NCI-H226 (cell line): ENCODE measurements at places on chromosomes 12 and 14.

GRCh38 chr14:82879949-82880535 lies 1346.4 kb upstream of the SEL1L start:
- no peak for DNase-seq

- no peak for DNase-seq
These were observed 29.4 kb upstream of the STXBP6 start for GRCh38 chr14:25079311-25079710.

- no peak for DNase-seq
These were observed 155.3 kb upstream of the FSCB start for GRCh38 chr14:44662250-44662891.

- DNase-seq, result no peak
These were observed 66.4 kb downstream of the WNK1 start for GRCh38 chr12:818733-819132.

DNA sequence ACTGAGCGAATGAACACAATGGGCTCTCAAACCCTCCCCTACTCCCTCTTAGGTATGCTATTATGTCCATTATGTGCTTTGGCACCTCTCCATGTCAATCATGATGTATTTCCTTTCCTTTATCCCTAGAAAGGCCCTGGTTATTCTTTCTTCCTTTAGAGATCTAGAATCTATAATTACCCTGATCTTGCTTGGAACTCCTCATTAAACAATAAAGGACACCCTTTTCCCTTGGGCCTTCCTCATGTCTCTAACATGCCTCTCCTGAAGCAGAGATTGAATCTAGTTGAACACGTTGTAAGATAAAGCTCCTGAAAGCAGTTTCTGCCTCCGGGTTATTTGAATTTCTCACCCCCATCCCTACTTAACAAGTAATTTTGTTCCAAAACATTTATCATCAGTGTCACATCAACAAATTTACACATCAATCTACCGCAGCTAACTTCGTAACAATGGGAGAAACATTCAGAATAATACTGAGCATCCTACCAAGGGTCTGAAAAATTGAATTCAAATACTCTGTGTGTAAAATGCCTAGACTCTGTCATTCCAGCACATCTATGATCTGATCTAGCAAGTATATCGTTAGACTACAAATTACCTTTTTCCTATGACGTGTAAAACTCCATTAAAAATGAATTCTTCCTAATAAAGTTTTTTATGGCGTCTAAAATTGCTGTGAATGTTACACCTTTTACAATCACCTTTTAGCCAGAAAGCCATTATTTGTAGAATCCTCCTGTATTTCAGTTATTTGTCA lies 5.4 kb downstream of the USP44 start:
- DNase-seq, result no peak

GRCh38 chr12:45191239-45191638 lies 24.7 kb upstream of the ANO6 start:
- DNase-seq, result peak; percentile 33

DNA sequence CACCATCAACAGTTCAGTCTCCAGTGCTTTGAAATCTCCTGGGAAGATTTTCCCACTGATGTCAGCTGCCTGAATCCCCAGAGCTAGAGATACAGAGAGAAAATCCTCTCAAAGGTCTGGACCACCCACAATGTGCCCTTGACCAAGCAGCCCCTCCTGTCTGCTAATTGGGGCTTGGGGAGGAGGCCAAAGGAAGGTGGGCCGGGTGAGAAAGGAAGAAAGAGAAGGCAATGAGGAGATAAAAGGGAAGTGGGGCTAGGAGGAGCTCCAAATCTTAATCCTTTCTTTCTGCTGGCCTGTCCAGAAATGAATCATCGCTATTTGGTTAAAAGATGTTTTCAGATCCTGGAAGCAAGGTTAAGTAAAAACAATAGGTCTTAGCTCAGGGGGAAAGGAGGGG lies 322.9 kb downstream of the BCL11B start:
- DNase-seq, result no peak

- peak; percentile 35 for DNase-seq
These were observed 21.3 kb upstream of the RFLNA start for GRCh38 chr12:124273630-124274029.

DNA sequence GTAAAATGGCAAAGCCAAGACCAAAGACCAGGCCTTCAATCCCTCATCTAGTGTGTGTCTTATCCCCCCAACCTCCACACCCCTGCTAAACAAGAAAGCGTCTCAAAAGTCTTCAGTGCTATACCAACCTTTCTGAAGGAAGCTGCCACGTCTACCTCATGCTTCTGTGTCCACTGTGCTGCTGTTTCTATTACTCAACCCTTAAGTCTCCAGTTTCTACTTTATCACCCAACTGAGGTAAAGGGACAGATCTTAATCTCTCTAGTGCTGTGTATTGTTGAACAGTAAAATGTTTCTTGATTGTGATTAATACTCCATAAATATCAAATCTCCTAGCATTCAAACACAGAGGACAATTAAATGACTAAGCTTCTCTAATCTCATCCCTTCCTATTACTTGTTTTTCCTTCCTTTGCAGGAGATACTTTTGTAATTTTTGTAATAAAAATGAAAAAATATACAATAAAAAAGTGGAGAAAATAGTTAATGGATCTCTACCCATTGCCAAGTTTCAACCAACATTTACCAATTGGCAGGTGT lies 23.3 kb downstream of the BTBD7 start:
- DNase-seq, result no peak

- no peak for DNase-seq
These were observed 24.7 kb downstream of the NCKAP1L start for GRCh38 chr12:54522243-54522642.

GRCh38 chr12:113467502-113468364 lies 3.9 kb downstream of the LHX5 start:
- DNase-seq, result no peak

GRCh38 chr12:49882248-49882850 lies 21.4 kb downstream of the FAIM2 start:
- no peak for DNase-seq

DNA sequence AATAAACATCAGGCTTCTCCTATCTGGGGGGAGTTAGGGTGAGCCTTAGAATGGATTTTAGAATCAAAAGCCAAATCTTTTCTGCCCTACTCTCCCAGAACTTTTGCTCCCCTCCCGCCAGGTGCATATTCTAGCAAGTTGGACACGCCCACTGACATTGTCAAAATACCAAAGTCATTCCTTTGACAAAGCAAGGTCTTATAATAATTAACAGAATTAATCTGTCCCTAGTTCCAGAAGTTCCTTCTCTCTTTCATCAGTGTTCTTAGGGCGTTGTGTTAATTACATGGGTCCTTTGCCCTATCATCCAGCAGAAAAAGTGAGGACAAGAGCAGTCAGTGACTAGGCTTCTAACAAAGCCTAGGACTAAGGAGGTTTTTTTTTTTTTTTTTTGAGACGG lies 2.4 kb downstream of the PRR13 start:
- DNase-seq, result no peak

GRCh38 chr14:101506211-101506925 lies 54.9 kb upstream of the DIO3 start:
- no peak for DNase-seq

DNA sequence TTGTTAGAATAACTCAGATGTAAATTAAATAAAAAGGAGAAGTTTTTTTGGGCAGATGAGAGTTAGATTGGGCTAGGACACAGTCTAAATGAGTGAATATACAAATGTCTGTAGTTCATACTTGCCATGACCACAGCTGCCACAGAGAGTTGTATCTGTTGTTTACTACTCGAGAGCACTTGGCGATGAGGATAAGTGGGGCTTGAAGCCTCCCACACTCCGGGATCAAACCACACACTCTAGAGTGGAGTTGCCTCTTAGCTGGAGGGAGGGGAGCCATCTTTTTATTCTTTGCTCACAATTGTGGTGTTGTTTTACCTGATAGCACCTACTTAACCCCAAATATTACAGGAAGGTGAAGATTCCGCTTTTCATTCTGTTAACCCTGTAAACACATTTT lies 27.5 kb downstream of the BEST3 start:
- no peak for DNase-seq

- peak; percentile 8 for DNase-seq
These were observed 504.6 kb downstream of the ALG10 start for GRCh38 chr12:34526946-34527345.

GRCh38 chr12:28896421-28896820 lies 252.7 kb upstream of the FAR2 start:
- no peak for DNase-seq

DNA sequence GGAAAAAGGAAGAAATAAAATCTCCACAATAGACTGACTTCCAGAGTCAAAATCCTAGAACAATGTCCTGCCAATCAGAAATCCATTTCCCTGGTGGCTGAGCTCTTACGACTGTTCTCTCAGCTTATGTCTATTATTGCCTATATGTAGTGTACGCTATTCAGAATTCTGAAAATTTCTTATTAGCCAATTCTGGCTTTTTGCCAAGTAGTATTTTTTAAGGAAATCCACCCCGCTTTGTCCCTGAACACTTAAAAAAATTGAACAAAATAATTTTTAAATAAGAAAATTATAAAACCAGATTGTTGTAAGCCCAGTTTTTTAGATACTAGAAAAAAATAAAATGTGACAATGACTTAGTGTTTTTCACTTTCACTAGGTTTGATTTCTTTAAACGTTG lies 143.0 kb downstream of the KCNA5 start:
- no peak for DNase-seq

- peak; percentile 74 for DNase-seq
These were observed 192.8 kb upstream of the EEA1 start for GRCh38 chr12:93121729-93122488.

- no peak for DNase-seq
These were observed 38.0 kb downstream of the RIMBP2 start for GRCh38 chr12:130677957-130678558.

DNA sequence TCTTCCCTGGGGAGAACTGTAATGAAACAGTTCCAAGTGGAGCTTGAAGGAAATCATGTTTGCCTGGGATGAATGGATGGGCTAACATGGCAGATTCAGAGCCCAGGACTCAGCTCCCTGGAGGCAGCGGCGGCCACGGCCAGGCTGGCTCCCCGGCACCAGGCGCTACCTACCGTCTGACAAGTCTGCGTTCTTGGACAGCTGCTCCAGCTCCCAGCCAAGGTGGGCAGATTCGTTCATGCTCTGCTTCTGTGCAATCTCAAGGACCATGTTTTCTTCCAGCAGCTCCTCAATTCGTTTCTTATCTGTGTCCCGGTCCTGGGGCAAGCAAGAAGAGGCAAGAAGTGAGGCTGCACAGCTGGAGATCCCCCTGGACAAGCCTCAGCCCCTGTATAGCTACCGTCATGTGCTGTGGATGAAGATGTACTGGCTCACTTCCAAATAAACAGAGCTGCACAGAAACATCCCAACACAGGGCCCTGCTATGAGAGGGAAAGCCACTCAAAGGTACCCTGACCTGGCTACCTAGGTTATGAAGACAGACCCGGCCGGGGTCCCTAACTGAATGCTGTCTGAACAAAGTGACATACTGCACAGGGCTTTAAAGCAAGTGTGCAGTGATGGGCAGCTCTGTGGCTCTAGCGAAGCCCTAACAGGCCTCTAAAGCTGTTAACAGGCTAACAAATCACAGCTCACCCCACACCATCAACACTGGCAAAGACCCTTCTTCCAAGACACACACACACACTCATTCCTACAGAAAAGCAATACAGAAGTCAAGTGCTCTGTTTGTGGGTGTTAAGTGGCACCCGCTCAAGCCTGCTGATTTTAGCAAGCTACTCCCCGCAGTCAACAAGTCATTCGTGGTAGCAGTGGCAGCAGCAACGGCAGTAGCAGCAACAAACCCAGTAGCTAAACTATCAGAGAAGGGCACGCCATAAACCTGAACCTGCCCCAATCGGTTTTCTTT lies 80.4 kb upstream of the GPR68 start:
- no peak for DNase-seq

DNA sequence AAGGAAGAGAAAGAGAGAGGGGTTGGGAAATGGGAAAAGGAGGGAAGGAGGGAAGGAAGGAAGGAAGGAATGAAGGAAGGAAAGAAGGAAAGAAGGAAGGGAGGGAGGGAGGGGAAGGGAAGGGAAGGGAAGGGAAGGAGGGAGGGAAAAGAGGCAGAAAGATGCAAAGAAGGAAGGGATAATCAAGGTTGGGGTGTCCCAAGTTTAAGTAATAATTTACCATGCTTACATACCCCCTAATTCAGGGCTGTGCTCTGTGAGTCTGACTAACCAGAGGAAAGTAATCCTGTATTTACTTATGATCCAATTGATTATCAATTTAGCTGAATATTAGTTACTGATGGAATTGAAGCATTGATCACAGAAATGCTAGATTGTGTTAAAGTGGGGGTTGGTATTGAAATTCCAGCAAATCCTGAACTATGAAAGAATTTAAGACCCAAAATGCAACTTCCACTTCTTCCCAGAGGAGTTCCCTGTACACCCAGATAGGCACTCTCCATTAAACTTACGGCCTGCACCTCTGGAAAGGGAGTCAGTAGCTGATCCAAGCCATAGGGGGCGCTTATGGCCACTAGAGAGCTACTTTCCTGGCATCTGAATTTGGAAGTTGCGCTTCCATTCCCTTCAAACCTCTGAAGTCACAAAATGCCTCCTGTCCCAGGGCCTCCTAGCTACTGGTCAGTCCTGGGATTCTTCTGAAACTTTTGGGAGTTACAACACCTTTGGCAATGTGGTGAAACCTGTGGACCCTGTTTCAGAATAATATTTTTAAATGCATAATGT lies 162.7 kb upstream of the PWP1 start:
- no peak for DNase-seq

DNA sequence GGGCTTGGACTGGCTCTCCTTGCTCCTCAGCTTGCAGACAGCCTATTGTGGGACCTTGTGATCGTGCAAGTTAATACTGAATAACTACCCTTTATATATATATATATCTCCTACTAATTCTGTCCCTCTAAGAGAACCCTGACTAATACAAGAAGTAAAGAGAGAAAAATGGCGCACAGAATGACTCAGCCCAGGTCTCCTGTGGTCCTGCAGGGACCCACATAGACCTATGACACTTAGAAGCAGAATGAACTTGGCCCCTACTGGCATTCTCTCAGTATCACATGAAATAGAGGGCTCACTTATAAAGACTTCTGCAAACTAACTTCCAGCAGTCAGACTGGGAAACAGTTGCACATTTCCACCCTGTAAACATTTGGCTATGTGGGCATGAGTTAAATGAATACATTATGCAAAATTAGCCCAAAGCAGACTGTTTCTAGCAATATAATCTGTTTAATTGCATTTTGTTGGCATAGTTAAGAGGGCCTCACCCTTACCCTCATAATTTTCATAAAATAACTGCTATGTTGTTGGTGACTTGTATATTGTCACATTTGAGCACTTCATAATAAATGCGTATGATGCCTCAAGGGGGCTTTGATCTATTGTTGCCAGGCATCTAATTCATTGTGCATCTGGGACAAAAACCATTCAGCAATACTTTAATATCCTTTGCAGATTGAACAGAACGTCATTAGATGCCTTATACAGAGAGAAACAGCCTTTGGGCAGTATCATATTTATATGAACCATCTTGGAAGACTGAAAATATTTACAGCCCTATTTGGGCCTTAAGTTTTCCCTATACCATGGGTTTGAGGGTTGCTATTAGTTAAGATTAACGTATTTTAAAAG lies 349.7 kb upstream of the DIO2 start:
- DNase-seq, result no peak

- DNase-seq, result no peak
These were observed 71.1 kb downstream of the USP15 start for GRCh38 chr12:62331306-62331705.

GRCh38 chr12:12004524-12004923 lies 66.2 kb upstream of the BCL2L14 start:
- DNase-seq, result no peak

- no peak for DNase-seq
These were observed 243.3 kb upstream of the SRRM4 start for GRCh38 chr12:118737985-118738540.
